ENCODE measurements at places on chromosomes 1 and 21.

DNA sequence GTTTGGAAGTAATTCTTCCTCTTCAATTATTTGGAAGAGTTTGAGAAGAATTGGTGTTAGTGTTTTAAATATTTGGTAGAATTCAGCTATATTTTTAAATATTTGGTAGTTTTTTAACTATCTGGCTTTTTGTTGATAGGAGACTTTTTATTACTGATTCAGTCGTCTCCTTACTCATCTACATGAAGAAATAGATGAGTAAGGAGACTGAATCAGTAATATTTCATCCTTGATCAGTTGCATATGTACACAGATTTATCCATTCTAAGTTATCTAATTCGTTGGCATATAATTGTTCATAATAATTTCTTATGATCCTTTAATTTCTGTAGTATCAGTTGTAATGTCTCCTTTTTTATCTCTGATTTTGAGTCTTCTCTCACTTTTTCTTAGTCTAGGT lies 224.1 kb downstream of the GPR52 start:
- no peak for DNase-seq

DNA sequence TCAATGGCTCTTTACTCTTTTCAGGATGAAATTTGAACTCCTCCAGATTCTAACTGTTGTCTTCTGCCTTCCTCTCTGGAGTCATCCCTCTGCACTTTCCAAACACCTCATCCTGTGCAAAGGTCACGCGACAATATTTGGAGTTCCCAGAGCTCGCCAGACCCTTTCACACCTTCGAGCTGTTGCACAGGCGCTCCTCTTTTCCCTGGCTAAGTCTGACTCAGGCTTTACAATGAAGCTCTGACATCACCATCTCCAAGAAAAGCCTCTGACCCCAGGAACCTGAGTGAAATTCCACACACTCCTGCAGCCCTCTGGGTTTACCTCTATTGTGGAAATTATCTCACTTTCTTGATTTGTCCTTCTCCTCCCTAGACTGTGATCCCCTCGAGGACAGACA lies 270.3 kb downstream of the RGS7 start:
- DNase-seq = no peak

DNA sequence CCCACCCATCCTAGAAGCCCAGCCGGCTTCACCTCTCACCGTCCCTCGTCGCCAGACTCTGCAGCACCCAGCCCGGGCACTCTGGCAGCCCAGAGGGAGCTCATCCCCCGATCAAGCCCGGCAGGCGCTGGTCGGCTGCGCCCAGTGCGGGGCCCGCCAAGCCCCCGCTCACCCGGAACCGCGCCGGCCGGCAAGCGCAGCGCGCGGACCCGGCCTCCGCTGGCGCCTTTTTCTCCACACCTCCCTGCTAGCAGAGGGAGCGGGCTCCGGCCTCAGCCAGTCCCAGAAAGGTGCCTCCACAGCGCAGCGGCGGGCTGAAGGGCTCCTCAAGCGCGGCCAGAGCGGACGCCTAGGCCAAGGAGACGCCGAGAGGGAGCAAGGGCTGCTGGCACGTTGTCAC lies 2023.3 kb downstream of the NCAM2 start:
- DNase-seq = no peak

DNA sequence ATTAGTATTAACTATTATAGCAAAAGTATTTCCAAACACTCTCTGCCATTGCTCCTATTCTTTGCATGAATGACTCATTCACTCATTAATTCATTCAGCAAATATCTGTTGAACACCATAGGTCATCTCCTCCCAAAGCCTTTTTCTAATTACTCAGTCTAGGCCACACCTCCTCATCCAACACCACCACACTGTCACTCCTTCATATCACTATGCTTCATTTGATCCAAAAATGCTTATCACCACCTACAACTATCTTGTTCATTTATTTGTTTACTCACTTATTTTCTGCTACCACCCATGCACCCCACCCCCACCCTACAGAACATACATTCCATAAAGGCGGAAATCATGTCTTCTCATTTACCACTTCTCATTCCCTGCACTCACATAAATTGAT lies 94.4 kb upstream of the TNFSF4 start:
- DNase-seq = no peak

- DNase-seq = no peak
Observed at GRCh38 chr1:247862756-247863155, 5.8 kb downstream of the TRIM58 start.

DNA sequence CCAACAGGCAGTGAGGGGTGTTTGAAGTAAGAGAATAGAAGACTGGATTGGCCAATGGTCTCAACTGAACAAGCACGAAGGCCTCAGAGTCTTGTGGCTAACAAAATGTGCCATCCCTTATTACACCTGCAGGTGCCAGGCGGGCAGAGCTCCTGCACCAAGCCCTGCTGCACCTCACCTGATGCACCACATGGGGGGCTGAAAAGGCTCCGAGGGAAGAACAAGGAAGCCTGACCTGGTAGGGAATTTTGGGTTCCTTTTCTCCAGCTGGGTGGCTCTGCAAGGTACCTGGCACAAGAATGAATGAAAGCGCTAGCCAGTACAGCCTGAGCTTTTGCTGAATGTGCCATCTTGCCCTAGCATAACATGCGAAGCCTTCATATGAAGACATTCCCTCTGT lies 9.7 kb downstream of the HSD3B1 start:
- DNase-seq = no peak

- no peak for DNase-seq
Observed at GRCh38 chr1:118659646-118660045, 328.5 kb downstream of the TBX15 start.

DNA sequence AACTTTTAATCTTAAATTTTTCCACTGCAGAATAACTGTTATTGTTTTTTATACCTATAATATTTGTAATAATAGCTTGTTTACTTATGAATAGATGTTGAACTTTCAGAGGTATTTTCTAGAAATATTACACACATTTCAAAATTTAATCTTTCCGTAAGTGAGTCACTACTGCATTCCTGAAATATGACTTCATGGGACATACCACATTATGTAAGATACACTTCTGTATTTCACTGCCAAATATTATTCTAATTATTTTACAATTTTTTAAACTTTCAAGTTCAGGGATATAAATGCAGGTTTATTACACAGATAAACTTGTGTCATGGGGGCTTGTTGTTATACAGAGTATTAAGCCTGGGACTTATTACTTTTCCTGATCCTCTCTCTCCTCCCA lies 2220.5 kb downstream of the NCAM2 start:
- no peak for DNase-seq

DNA sequence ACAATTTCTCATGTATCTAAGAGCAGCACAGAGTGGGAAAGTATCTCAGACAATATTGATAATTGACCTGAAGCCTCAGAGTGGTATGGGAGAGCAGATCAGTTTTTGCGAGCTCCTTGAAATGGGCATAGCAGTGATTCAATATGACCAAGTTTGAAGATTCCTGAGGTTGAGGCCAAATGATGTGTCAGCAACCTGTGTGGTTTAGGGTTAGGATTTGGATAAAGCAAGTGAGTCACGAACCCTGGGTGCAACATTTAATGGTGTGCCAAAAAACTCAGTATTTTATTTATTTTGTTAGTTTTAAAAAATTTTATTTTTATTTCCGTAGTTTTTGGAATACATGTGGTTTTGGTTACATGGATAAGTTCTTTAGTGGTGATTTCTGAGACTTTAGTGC lies 92.5 kb upstream of the C21orf91 start:
- peak; percentile 91 for DNase-seq

DNA sequence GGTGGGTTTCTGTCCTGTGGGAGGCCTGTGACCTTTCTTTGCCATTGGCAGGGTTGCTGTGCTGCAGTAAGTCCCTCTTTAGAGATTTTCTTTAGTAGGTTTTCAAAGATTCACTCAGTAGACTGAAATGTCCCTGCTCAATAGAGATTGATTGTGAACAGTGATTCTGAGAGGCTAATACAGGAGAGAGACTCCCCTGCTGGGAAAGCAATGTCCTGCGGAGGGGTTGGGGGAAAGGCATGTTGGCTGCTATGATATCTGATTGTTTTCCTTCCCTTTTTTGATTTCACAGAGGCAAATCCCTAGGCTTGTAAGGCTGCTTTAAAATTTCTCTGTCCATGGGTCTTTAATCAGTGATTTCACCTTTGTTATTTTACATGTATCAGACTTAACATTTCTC lies 589.9 kb downstream of the ADGRL2 start:
- no peak for DNase-seq

DNA sequence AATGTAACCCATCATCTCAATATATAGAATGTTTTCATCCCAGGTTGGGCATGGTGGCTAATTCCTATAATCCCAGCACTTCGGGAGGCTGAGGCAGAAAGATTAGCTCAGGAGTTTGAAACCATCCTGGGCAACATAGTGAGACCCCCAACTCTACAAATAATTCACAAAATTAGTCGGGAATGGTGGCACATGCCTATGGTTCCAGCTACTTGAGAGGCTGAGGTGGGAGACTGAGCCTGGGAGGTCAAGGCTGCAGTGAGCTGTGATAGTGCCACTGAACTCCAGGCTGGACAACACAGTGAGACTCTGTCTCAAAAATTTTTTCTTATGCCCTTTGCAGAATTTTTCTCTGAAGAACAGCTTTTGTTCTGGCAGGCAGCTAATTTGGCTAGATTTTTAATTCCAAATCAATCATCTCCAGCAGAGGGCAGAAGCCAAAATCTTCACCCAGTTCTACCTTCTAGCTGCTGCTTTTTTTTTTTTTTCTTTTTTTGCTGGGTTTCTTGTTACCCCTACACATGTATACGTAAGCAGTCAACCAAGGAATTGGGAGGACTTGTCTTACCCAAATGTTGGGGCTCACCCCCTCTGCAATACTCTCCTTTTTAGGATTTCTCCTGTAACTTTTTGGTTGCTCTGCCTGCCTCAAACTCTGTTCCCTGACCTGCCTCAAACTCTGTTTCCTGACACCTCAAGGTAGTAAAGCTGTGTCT lies 2.7 kb upstream of the RAD54L start:
- DNase-seq = no peak

GRCh38 chr21:36729310-36729970 lies 30.5 kb downstream of the SIM2 start:
- DNase-seq = no peak

DNA sequence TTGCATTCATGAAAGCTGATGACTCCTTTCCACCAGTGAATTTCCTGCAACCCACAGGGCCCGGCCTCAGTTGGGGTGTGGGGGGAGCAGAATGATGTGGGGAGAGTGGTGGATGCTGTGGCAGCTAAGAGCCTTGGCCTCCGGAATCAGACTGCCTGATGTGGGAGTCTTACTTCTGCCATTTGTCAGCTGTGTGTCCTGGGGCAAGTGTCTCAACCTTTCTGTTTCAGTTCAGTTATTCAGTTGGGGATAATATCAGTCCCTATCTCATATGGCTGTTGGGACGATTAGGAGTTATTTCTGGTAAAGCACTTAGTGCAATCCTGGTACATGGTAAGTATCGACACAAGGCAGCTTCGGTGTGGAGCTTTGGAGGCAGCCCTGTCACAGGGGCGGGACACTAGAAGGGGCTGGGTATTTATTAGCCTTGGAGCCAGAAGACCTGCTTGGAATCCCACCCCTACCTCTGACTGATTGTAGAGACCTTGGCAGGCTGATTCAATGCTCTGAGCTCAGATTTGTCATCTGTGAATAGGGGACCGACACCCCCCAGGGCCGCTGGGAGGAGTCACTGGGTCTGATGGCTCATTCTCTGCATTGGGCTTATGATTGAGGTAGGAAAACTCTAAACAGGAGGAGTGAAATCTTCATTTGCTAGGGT lies 19.6 kb downstream of the ARHGEF10L start:
- DNase-seq = no peak

DNA sequence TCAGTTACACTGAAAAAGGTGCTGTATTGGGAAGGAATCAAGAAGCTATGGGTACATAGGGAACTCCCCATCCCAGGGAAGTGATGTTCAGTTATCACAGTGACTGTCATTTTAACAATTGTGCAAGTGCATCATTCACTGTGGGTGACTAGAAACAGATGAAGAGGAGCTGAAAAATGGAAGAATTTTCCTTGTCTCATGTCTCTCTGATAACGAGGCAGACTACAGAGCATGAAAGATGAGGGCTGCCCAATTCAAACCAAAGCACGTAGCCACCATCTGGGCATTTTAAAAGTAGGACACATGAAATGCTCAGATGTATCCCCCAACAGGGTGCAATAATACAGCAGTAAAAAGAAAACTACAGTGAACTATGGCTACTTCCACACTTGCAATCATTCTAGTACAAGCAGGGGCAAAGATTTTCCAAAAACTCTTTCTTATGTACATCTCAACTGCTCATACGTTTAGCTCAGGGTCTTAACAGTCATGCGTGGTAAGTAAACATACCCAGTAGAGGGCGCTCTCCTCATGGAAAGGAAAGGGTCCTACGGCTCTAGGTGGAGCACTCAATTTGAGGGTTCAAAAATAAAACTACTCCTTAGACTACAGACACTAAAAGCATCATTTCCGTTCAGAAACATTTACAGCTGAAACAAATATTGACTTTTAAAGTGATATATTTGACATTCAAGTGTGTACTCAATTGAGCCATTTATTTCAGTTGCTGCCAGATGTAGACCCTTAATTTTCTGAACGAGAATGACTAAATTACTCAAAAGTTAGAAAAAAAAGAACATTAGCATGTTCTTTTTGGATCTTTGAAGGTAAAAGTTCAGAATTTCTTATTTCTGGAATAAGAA lies 143.2 kb downstream of the KCTD3 start:
- DNase-seq = peak; percentile 29

DNA sequence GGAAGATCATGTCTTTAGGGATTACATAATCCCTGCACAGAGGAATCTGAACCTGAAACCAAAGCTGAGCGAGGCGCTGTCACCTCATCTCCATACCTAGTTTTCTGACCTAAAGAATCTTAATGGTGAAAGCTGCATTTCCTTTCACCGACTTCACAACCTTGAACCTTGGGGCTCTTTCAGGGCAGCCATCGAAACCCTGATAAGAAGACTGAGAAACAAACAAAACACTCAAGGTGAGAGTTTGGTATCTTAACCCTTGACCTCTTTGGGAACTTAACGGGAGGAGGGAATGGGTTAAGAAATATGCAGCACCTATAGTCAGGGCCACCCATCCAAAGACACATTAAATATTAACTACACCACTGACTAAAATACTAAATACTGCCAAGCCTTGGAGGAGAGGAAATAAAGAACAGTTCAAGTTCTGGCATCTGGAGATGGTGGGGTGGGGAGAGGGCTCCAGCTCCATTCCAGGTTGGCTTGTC lies 2.0 kb downstream of the C1orf116 start:
- no peak for DNase-seq

DNA sequence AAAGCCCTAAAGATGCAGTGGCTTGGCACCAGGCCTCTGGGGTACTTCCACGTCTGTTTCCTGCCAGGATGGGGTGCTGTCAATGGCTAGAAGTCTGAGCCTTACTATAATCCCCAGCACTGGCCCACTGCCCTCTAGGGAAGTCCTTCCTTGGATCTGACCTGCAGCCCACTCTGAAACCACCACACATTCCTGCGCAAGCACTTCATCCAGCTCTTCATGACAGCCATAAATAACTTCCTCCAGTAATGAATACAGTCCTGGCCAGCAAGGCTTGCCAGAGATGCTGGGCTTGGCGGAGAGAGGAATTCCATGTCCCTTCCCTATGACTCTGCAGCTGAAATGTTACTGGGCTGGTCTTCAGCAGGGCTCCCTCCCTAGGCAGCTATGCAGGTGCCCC lies 32.6 kb downstream of the ALPL start:
- DNase-seq = peak; percentile 91

Measured in astrocyte (in vitro differentiated cells and primary cell).